ENCODE measurements at places on chromosomes 2 and 18.

GRCh38 chr2:238216651-238217184 is 13.2 kb upstream of the ILKAP start:
- DNase-seq, result peak; percentile 58

DNA sequence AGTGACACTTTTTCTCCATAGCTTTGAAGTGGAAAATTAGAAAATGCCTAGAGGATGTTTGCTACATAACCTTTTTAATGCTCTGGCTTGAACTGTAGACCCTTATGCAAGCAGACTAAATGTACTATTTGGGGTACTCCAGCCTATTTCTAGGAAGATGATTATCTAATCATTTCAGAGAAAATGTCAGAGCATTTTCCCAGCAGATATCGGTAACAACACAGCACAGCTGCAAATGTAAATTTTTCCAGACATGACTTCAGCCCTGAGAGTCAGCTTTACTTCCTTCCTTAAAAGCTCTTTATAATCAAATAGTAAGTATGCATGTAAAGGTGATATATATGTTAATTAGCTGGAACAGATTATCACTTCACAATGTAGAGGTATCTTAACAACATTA is 1647.1 kb downstream of the SUCLG1 start:
- no peak for DNase-seq

GRCh38 chr2:189233527-189233926 is 54.0 kb upstream of the COL5A2 start:
- DNase-seq, result no peak

DNA sequence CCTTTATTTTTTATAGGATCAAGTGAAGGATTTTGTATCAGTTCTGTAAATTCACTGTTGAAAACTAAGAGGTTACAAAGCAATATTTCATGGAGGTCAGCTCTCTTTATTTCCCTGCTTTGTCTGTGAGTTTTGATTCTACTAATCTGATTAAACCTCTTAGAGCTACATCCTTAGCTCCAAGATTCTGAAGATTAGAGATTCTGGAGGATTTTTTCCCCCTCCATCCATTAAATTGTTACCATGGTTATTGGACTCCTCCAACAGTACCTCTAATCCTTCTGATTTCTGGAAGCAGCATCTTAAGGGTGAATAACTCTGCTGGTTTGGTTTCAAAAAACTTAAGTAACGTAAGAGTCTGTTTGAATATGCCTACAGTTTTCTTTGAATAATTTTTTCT is 110.0 kb downstream of the TANC1 start:
- no peak for DNase-seq

- no peak for DNase-seq
These were observed 28.8 kb upstream of the SLC3A1 start for GRCh38 chr2:44246436-44246835.

- no peak for DNase-seq
These were observed 25.2 kb downstream of the RHOB start for GRCh38 chr2:20471902-20472559.

- no peak for DNase-seq
These were observed 305.2 kb downstream of the CLIP4 start for GRCh38 chr2:29420464-29420863.

DNA sequence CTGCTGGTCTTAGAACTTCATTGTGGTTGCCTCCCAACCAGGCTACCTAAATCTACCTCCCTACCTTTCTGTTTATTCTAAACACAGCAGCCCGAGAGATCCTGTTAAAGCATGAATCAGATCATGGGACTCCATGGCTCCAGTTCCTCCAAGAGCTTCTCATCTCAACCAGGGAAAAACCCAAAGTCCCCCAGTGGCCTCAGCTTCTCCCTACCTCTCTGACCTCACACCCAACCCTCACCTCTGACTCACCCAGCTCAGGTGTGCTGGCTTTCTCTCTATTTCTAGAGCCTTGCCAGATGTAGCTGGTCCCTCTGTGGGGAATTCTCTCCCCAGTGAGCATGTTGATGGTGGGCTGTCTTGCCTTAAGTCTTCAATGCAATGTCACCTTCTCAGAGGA is 93.8 kb upstream of the COPS8 start:
- DNase-seq, result no peak

- DNase-seq, result no peak
These were observed 37.2 kb upstream of the HPCAL1 start for GRCh38 chr2:10265329-10266132.

- DNase-seq, result no peak
These were observed 704.0 kb downstream of the NRXN1 start for GRCh38 chr2:50327906-50328305.

DNA sequence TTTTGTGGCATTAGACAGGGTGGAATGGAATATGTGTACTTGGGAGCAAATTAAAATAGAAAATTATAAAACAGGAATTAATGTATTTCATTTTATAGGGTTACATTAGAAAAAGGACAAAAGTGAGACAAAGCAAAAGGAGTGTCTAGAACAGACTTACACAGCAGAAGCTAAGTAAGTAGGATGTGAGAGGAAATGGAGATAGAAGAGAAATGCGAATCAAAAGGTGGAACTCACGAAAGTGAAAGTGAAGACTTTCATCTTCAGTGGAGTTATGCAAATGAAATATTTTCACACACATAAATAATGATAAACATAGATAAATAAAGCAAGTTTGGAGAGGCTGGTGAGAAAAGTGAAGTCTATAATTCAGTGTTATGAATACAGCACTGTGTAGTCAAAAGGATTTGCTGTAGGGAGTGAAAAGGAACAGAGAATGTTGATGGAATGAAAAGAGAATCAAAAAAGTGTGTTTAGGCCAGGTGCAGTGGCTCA is 94.8 kb downstream of the DLGAP1 start:
- no peak for DNase-seq

GRCh38 chr2:160420711-160421110 is 72.9 kb downstream of the RBMS1 start:
- no peak for DNase-seq

GRCh38 chr2:12052796-12053195 is 306.4 kb downstream of the LPIN1 start:
- DNase-seq, result no peak

- no peak for DNase-seq
These were observed 371.6 kb upstream of the CHST9 start for GRCh38 chr18:27556741-27557140.

- DNase-seq, result no peak
These were observed 42.9 kb upstream of the ASB1 start for GRCh38 chr2:238383743-238384380.

- no peak for DNase-seq
These were observed 301.8 kb upstream of the GALNT5 start for GRCh38 chr2:156955701-156956100.

GRCh38 chr18:67010919-67011318 is 407.0 kb upstream of the CDH19 start:
- no peak for DNase-seq

- DNase-seq, result no peak
These were observed 912.5 kb upstream of the CRIM1 start for GRCh38 chr2:35443087-35443486.

- DNase-seq, result no peak
These were observed 1732.3 kb upstream of the PIK3C3 start for GRCh38 chr18:40222776-40223175.

- DNase-seq, result no peak
These were observed 160.7 kb upstream of the SP5 start for GRCh38 chr2:170554278-170554955.

DNA sequence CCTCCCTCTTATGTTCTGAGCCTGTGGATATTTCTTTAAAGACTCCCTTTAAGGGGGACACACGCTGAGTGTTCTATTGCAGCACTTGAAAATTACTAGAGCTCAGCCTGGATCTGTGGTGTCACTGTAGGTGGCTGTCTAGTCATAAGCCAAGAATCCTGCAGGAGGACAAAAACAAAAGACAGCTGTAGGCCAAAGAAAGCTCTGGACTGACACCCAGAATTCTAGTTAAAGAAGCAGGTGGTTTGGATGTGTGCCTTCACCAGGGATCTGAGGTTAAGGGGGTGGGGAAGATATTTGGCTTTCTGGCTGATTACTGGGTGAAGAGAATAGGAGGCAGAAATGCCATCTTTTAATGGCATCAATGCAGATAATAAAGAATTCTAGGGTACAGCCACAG is 842.5 kb upstream of the NXPH2 start:
- DNase-seq, result no peak

- no peak for DNase-seq
These were observed 244.9 kb downstream of the IRS1 start for GRCh38 chr2:226554701-226555100.

- DNase-seq, result no peak
These were observed 11.3 kb upstream of the MLPH start for GRCh38 chr2:237475704-237476141.

DNA sequence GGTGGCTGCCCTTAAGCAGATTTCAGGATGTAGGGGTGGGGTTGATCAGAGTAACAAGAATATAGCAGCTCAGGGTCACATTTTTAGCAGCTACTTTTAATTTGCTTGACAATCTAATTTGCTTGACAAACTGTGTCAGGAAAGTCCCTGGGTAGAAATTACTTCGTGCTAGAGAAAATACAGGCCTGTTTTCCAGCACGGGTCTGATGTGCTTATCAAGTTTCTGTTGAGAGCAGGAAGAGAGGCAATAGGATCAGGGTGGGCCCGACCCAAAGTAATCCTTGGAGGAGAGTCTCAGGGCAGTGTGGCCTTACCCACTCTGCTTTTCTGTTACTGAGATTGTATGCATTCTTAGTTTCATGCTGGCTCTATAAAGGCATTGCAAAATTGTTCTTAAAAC is 221.5 kb downstream of the TSN start:
- no peak for DNase-seq

- no peak for DNase-seq
These were observed 1485.1 kb upstream of the TMEFF2 start for GRCh38 chr2:193679847-193680246.

DNA sequence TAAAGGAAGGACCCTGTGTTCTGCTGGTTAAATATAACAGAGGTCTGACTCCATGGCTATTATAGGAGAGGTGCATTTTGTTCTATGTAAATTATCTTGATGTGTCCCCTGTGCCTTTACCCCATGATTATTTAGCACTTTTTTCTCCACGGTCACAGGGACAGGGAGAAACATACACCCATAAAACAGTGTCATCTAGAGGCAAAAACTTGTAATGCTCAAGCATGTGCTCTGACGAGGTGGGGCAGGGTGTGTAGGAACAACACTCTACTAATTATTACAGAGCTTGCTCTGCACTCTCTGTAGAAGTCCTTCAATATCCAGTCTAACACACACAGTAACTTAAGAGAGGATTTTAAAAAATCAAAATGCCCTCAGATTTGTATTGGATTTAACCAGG is 187.9 kb downstream of the NEDD4L start:
- no peak for DNase-seq

- DNase-seq, result no peak
These were observed 48.1 kb downstream of the BCL11A start for GRCh38 chr2:60505240-60505879.

DNA sequence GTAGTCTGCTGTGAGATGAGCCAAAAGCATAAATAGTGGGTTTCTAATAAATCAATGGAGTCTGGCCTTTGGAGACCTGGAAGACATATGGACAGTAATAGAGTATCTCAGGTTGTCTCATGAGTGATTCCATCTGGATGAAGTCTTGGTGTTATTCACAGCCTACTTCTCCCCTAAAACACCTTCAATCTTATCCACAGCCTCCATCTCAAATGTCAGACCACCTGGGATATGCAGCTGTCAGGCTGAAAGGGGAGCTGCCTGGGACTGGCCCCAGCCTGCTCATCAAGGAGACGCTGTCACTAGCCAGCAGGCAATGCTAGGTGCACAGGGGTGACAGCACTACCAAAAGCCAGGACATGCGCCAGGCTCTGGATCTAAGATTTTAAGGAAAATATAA is 684.0 kb upstream of the ZEB2 start:
- no peak for DNase-seq

GRCh38 chr2:12066116-12066515 is 319.7 kb downstream of the LPIN1 start:
- DNase-seq, result no peak

GRCh38 chr2:58866946-58867345 is 625.8 kb upstream of the FANCL start:
- DNase-seq, result no peak

DNA sequence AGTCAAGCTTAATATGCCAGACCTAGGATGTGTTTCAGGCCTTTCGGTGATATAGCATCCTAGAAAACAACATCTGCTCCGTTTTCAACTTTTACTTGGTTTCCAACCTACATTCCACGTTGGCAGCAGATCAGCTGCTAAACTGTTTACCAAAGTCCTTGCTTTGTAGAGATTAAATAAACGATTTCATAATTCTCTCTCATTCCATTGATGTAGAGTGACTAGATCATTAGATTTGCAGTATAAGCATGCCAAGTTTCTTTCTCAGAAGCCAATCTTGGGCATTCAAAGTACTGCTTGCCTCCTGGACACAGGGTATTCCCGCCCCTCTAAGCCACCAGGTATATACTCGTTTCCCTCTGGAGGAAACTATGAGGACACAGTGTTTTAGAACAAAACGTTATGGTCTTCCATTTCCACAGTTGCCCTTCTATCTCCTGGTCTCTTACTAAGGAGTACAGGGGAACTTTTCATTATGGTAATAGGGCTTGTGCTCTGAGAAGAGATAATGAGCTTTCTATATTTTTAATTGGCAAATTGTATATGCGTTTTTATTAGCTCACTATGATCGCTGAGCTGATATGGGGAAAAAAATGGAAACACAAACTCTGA is 10.5 kb upstream of the INSIG2 start:
- DNase-seq, result no peak

DNA sequence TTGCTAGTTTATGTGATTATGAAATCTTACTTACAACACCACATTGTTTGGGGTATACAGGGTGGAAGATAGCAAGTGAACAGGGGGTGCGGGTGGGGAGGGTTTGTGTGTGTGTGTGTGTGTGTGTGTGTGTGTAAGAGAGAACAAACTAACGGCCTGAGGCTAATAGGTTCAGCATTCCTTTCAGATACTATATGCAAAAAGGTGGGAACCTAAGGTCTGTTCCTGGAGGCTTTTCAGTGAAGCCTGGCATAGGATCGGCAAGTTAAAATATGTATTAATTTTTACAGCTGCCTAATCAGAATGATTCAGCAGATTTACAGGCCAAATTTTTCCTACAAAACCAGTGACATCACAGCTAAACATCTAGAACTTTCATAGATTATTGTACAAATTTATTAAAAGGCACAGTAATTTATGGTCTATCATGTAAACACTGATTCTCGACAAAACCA is 7.6 kb upstream of the SPDYA start:
- DNase-seq, result no peak

DNA sequence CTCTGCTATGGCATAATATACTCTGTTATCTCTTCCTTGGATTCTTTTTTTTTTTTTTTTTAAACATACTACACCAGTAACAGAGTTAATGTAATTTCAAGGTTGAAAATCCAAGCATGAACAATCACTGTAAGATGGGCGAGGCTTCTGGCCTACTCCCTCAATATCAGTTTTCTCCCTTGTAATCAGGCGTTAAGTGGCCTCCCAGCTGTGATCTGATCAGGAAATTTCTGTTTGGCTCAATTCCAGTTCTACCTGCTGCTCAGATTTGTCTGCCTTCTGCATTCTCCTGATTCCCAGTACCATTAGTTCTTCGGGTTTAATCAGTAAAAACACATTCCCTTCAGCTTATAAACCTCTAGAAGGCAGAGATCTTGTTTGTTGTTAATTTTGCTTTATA is 18.6 kb downstream of the PRKD3 start:
- DNase-seq, result no peak

GRCh38 chr2:175309799-175310198 is 128.3 kb upstream of the ATP5MC3 start:
- DNase-seq, result no peak
